Right forelimb (tissue), 1 donor: ENCODE measurements at places on chromosomes 12 and 14.
A peak's percentile ranks its signal among the peaks of the same experiment; 100 is the strongest.

DNA sequence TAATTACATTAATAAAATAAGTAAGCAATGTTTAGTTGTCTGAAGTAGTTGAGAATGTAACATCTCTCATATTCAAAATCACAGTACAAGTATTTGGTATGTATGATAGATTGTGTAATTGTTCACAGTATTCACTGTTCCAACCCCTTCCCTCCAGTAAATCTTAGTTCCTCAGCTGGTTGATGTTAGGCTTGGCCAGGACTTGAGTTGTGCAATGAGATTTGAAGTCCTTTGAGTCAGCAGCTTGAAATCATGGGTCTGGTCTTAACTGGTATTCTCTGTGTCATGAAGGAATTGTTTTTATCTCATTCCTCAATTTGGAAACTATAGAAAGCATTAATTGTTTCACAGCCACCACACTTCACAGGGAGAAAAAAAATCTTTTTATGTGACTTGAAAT lies 477.1 kb downstream of the FSCB start:
- DNase-seq = no peak

DNA sequence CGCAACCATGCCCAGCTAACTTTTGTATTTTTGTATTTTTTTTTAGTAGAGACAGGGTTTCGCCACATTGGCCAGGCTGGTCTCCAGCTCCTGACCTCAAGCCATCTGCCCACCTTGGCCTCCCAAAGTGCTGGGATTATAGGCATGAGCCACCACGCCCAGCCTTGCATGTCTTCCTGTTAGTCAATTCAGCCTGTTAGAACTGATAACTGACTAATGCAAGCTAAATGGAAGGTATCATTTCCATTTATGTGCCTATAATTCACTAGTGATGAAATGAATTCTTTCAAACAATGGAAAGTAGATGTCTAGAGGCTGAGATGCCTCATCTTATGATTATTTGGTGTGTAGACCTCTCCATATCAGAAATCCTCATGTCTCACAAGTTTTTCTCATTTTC lies 37.3 kb upstream of the DIP2B start:
- no peak for DNase-seq

- no peak for DNase-seq
These were observed 2.1 kb upstream of the GPD1 start for GRCh38 chr12:50101663-50102062.

DNA sequence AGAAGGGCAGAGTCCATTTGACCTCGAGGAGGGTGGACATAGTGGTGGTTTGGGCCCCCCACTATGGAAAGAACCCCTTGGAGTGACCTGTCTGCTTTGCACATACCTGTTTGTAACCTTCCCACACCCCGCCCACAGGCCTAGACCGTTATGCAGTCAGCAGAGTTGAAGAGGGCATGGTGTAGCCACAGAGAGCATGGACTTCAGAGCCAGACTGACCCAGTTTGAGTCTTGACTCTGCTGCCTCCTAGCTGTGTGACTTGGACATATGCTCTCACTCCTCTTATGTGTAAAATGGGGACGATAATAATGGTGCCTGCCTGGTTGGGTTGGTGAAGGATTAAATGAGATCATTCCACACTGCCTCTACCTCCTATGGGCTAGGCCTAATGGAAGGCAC lies 40.9 kb upstream of the NOS1 start:
- no peak for DNase-seq

DNA sequence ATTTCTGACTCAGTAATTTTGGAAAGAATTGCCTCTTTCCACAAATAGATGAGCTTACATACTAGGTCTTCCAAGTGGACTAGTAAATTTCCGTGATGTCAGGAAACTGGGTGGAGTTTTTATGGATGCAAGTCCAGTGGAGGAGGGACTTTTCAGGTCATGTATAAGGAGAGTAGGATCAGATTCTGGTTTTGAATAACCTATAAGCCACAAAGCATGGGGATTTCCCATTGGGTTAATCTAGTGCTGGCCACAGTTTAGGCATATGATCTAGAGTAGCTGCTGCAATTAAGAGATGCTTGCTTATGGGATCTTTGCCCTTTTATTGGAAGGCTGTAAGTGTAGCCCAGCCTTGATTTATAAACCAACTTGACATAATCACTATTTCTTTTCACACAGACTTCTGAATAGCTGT lies 33.8 kb downstream of the STK38L start:
- no peak for DNase-seq

DNA sequence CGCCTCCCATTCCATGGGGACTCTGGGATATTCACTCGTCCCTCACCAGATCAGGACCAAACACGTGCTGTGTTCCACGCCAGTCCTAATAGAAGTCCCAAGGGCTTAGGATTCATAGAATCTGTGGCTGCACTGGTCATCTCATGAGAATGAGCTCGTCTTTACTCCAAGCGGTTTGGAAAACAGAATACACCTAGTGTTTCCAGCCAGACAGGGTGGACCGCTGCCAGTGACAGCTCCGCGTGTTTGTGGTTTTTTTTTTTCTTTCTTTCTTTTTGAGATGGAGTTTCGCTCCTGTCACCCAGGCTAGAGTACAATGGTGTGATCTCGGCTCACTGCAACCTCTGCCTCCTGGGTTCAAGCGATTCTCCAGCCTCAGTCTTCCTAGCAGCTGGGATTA lies 75.1 kb downstream of the GLT1D1 start:
- no peak for DNase-seq

DNA sequence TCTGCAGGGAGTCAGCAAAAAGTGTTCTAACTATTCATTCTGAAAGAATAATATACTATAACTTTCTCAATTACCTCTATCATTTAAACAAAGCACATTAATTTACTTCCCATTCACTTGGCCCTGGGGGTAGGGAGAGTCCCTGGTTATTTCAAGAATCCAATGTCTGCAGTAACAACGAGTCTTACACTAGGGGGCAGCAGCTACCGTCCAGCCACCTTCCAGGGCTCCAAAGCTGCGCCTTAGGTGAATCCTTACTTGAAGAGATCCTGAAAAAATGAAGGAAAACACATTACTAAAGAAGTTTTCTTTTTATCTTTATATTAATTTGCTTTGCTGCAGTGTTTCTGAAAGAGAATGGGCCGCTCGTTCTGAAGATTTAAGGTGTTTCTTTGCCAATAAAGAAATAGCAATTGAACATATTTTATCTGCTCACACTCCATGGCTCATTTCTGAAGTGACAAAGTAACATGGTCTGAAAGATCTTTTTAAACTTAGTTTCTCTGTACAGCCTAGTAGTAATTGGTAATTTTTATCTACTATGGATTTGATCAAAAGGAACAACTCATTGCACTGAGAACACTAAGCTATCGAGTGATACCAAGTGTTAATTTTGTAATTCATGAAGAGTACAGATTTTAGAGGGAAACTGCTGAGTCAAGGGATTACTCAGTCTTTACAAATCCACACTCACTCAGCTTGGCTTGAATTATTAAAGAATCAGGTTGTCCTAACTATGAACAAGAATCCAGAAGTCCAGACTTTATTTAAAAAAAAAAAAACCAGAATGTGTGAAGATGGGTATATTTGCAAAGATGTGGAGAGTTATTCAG lies 27.6 kb downstream of the BHLHE41 start:
- DNase-seq = peak; percentile 75

GRCh38 chr14:104596451-104596918 lies 8.1 kb downstream of the TMEM179 start:
- no peak for DNase-seq

- DNase-seq = no peak
These were observed 13.9 kb upstream of the TCP11L2 start for GRCh38 chr12:106288494-106289195.

- no peak for DNase-seq
These were observed 29.3 kb downstream of the HECTD4 start for GRCh38 chr12:112352921-112353320.

- no peak for DNase-seq
These were observed 16.8 kb downstream of the GALNT6 start for GRCh38 chr12:51374361-51374760.

- no peak for DNase-seq
These were observed 411.4 kb upstream of the SOX5 start for GRCh38 chr12:24360907-24361306.

GRCh38 chr14:75441728-75442127 lies 13.9 kb downstream of the JDP2 start:
- no peak for DNase-seq

DNA sequence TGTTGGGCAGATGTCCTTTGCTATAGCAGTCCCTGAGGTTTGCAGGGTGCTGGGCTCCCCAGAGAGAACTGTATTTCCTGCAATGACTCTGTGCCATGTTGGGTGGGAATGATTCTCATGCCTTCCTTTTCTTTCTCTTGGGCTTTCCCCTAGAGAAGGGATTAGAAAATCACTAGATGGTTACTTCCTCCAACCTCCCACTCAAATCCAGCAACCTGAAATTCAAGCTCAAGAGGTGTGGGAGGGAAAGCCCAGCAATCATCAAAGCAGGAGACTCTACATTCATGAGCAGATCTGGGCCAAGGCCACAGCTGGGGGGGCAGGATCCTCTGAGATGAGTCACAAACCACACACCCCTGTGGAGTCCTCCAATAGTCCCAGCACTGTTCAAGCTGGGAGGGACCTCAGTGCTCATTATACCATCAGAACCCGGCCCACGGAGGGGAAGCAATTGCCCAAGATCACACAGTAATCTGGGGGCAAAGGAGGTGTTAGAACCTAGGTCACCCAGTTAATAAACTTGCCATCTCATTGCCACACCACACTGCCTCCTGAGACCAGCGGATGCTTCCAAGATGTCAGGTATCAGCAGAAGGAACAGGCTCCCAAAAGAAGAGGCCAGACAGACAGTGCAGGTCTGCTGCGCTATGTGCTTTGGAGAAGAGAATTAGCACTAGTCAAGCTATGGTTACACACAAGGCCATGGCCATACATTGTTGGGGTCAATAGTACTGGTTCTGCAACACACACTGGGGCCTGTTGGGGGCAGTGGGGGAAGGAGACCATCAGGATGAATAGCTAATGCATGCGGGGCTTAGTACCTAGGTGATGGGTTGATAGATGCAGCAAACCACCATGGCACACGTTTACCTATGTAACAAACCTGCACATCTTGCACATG lies 65.7 kb downstream of the TTC9 start:
- DNase-seq = no peak

DNA sequence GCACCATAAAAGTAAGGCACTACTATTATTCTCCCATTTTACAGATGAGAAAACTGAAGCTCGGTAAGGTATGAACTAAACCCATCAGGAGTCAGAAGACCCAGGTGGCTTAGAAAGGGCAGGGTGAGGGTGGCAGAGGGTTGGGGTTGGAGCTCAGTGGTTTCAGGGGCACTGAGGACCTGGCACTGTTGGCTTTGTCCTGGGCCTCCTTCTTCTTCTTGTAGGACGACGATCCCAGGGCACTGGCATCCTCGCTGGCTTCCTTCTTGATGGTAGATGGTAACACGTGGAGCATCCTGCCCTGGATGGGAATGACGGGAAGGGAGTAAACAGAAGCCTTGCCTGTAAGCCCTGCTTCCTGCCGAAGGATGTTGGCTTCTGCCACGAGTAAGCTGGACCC lies 19.9 kb downstream of the RBM19 start:
- DNase-seq = no peak

GRCh38 chr12:93419388-93420034 lies 22.2 kb downstream of the UBE2N start:
- DNase-seq = no peak

- no peak for DNase-seq
These were observed 33.6 kb upstream of the CRY1 start for GRCh38 chr12:107126796-107127481.

- no peak for DNase-seq
These were observed 64.5 kb upstream of the STK38L start for GRCh38 chr12:27179400-27180214.

DNA sequence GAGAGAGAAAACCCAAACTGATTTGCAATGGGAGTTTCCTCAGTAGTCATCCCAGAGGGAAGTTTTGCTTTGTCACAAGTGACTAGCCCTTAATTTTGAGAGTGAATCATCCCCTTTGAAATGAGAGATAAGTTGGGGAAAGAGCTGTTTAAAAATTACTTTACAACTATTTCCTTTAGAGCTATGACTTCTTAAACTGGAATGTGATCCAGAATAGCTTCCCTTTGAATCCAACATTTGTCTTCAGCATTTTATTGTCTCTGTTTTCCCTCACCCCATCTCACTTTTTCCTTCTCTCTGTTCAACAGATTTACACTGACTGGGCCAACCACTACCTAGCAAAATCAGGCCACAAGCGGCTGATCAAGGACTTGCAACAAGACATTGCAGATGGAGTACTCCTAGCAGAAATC lies 109.3 kb downstream of the NAV3 start:
- DNase-seq = no peak

DNA sequence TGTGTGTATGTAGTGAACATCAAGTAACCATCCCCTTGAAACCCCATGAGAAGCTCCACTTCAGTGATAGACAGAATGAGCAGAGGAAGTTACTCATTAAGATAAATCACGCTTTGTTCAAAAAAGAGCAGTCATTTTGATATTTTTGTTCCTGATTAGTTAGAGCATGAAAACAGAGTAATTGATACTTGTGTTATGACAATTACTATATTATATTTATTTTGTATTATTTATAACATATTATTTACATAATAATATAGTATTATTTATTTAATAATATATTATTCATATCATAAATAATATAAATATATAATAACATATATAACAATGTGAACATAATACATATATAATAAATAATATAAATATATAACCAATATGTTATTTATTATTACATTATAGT lies 580.9 kb downstream of the SOX5 start:
- DNase-seq = no peak

DNA sequence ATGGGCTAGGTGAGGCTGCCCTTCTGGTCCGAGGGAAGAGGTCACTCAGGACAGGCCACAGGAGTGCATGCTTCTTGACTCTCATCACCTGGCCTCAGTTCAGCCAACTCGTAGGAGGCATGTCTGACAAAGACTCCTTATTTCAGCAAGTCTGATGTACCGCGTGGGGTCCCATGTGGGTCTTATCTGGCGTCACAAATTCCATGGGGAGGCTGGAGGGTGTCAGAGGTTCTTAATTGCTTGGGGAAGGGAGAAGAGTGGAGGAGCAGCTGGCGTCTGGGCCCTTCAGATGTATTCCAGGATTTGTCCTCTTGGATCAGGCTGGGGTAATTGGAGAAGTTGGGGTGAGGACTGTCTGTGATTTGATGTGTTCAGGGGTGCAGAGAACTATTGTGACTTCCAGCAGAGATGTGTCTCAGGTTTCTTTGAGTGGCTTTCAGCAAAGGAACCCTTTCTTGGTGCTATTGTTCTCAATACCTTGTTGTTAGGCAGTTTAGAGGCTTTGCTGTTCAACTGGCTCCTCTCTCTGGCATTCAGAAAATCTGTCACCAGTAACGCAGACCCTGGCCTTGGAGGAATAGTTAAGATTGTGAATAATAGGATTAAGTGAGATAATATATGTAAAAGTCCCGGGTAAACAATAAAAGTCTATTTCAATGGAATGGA lies 60.1 kb downstream of the SUSD6 start:
- DNase-seq = no peak

GRCh38 chr12:126389961-126390360 lies 1324.7 kb downstream of the AACS start:
- no peak for DNase-seq

DNA sequence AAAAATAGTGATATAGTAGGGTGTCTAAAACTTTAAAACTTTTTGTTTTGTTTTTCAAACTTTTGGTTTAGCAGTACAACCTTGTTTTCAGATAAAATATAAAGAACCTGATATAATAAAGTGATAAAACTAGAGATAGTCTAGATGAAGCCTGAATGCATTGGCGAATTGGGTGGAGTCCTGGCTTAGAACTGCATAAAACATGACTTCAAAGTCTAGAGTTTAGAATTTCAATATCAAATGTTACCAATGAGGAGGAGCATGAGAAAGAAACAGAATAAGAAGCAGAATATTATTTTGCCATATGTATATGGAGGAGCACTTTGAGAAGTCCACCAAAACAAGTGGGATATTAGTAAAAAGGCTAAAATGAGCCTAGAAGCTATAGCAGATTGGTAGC lies 263.6 kb downstream of the TMEM117 start:
- DNase-seq = no peak
